Activated CD4-positive, alpha-beta T cell treated with anti-CD3 and anti-CD28 coated beads, Interleukin-2, amount 10 ng/mL, durations not matched to agents 7 days and 5 days (primary cell): ENCODE measurements at places on chromosomes 1 and 21. TPM values are rescaled to one million over a fixed set of nuclear protein-coding genes. Genes with fewer than 3 reads are reported as not detected.
A peak's percentile ranks its signal among the peaks of the same experiment; 100 is the strongest.

CYP4A22 gene
- not detected for total RNA-seq

GRCh38 chr1:40315795-40316594, 1.1 kb downstream of the COL9A2 start:
- no peak for DNase-seq

MYBPH gene
- total RNA-seq, result not detected

DNA sequence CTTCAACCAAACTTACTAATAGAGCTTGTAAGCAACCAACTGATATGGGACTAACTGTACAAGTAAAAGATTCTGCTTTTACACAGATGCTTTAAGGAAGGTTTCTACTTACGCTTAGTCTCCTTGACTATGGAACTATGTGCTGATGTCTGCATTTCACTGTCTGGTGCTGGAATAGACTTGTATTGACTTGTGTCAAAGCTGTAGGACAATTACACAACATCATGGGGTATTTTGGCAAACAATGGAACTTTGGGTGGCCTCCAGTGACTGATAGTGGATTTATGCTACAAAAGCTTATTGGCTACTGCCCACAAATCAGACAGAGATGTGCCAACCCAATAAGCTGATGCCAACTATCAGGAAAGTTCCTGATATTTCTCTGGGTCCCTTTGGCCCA, 10.6 kb downstream of the CBR1 start:
- DNase-seq, result no peak

DNA sequence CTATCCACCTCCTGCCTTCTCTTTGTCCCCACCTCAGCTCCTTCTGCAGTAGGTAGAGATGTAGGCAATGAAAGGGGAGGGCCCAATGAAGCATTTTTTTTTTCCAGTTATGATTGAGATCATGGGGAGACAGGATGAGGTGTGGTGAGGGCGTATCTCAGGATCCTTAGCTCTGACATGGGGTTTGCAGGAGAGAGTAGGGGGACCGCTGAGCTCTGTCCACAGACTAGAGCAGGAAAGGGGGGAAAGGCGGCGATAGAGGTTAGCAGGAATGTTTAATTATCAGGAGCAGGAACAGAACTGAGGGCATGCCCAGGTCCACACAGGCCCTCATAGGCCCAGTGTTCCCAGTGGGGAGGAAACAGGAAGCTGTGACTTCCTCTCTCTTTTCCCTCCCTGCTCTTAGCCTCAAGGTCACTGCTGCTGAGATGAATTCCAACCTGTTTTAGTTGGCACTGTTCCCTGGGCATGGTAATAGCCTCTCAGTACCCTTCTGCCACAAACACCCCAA, 901 bp upstream of the RXFP4 start:
- no peak for DNase-seq

DNA sequence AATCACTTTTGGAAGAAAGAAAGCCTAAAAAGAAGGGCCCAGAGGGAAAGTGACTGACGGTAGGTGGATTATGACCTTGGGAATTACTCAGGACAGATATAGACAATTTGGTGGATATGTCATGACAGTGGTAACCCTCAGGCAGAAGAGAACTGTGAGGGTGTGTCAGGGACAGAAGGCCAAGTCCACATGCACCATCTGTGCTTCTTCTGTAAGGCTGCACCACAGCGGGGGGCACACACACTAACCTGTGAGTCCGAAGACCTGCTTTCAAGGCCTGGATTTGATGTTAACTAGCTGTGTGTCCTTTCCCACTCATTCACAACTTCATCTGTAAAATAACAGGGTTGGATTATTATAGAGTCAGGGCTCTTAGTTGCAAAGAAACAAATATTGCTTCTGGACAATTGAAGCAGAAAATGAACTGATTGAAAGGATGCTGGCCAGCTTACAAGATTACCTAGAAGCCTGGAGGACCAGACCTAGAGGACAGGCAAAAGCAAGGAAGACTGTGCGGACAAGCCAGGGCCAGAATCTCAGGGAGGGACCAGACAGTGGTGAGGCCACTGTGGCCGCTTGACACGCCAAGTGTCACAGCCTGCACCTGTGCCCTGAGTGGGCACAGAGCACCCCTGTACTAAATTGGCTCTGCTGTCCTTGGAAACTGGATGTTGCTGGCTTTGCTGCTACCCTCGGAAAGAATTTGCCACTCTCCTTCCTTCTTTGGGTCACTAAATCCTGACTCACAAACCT, 34.7 kb upstream of the USP24 start:
- no peak for DNase-seq

GRCh38 chr1:79388694-79389361, 382.3 kb upstream of the ADGRL4 start:
- no peak for DNase-seq

GRCh38 chr1:147786536-147786935, 26.1 kb upstream of the GJA5 start:
- DNase-seq, result no peak

DNA sequence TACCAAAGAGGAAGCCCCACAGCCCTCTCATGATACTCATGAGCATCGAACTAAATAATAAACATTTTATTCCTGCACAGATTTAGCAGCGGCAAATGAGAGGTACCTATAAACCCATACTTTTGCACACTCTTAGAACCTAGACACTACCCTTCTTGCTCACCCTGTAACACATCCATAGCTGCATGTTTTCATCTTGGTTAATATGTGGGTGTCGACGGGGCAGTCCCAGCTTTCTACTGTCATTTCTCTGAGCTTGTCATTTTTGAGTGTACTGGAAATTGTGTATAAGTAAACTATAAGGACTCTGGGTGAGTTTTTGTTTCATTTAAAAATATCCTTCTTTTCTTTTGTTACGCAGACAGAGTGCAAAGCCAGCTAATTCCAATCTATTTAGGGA, 25.5 kb downstream of the OVGP1 start:
- no peak for DNase-seq

CTH gene
- total RNA-seq, result 2.9 TPM

DNA sequence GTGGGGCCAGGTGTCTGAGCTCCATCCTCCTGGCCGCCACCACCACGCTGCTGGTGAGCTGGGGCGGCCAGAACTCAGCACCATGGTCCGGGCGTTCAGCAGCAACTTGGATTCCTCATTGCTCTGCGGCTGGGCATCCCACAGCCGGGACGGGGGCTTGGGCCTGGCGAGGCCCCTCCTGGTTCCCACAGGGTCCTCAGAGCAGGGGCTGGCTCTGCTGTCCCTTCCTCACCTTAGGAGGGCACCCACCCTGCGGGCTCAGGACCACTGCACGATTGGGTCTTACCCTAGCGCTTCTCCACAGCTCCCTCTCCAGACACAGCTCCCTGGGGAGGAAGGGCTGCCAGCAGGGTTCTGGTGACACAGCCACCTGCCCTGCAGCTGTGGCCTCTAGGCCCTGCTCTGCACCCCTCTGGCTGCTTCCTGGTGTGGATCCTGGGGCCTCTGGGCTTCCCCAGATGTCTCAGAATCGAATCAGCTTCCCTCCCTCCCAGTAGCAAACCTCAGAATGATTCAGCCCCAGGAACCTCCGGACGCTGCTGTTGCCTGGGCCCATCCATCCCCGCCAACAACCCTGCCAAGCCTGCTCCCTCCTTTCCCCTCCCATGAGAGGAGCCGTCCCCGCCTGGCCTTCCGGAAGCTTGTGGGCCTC, 25.0 kb downstream of the CRYAA start:
- no peak for DNase-seq

IBA57 gene
- total RNA-seq, result 6.4 TPM

- no peak for DNase-seq
Measured at GRCh38 chr1:53725238-53725689, 13.7 kb downstream of the GLIS1 start.

CELA3B gene
- not detected for total RNA-seq

TCHH gene
- 0.05 TPM for total RNA-seq

CFAP107 gene
- not detected for total RNA-seq

GRCh38 chr1:214277704-214278635, 3.0 kb upstream of the SMYD2 start:
- no peak for DNase-seq

- DNase-seq, result no peak
Measured at GRCh38 chr1:30403061-30403645, 320.2 kb downstream of the MATN1 start.

SELENBP1 gene
- total RNA-seq, result not detected

GRCh38 chr1:230031131-230031530, 35.9 kb upstream of the GALNT2 start:
- DNase-seq, result no peak

GRCh38 chr1:1040004-1040991, 20.4 kb downstream of the AGRN start:
- DNase-seq, result peak; percentile 86

GRCh38 chr1:29630756-29631155, 394.4 kb downstream of the PTPRU start:
- peak; percentile 1 for DNase-seq

- no peak for DNase-seq
Measured at GRCh38 chr1:107668762-107669161, 296.2 kb downstream of the VAV3 start.

DNA sequence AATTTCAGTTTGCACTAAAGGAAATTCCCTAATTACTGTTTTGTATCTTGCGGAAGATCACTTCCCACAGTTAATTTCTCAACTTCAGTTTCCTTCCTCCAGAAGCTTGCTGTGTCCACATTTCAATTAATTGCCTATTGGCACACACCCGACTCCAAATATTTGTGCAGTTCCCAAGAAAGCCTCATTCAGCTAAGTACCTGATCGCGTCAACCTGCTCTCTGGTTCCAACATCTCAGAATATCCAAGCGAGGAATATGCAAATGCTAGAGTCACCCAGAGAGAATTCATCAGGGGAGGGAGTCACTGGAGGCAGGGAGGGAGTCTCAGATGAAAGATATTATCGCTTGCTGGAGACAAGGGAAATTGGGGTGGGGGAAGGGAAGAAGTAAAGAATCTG, 351.3 kb downstream of the RRAGC start:
- DNase-seq, result no peak

DNA sequence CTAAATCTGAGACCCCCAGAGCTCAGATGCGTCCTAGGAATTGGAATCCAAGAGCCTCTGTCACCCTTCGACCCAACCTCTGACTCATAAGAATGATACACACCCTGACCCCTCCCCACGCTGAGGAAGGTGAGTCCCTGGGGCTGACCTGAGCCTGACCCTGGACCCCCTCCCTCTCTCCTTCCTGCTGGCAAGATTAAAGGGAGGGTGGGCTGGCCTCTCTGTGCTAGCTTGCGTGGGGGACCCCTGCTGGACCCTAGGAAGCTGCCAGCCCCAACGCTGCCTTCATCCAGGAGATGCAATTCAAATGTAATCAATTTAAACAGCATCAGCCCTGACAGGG, 627 bp downstream of the PLEKHA6 start:
- no peak for DNase-seq

- no peak for DNase-seq
Measured at GRCh38 chr1:67882196-67882958, 49.1 kb upstream of the GNG12 start.

- DNase-seq, result no peak
Measured at GRCh38 chr1:40301541-40302299, 15.4 kb downstream of the COL9A2 start.

SEMA6C gene
- 3.8 TPM for total RNA-seq

SEMA4A gene
- 35.3 TPM for total RNA-seq

- peak; percentile 56 for DNase-seq
Measured at GRCh38 chr1:40980453-40981121, 1.1 kb downstream of the CTPS1 start.

DNA sequence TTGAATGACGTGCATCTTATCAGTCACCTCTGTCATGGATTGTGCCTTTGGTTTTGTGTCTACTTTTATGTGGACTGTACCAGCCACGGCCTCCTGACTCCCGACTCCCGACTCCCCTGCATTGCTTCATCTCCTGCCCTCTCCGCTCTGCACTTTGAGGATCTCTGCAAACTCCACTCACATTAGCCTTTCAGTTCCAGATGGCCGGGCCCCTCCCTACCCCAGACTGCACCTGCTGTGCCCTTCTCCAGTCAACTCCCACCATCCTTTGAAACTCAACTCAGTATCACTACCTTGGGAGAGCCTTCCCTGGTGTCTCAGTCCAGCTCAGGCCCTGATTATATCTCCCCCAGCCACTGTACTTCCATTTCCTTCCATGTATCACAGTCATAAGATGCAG, 71.4 kb downstream of the MDM4 start:
- no peak for DNase-seq

GRCh38 chr21:35406635-35407034, 357.5 kb upstream of the RUNX1 start:
- no peak for DNase-seq

CTSK gene
- 5.1 TPM for total RNA-seq

PRRX1 gene
- not detected for total RNA-seq

C1orf116 gene
- total RNA-seq, result not detected

DNA sequence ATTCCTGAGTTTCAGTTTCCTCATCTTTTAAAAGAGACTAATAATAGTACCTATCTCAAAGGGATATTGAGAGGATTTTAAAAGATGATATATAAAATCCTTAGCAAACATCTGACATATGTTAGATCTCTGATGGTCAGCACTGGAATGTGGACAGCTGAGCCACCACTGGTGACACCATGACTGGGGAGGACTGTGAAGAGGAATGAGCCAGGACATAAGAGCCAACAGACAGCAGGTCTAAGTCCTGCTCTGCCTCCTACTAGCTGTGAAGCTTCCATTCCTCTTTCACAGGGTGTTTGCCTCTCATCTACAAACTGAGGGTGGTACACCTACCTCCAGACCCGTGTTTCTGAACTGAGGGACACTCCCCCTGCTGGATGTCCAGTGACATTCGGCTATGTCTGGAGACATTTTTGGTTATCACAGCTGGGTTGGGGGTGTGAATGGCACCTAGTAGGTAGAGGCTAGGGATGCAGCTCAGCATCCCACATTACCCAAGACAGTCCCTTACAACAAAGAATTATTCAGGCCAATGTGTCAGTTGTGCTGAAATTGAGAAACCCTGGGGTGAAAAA, 109.1 kb upstream of the OLIG2 start:
- DNase-seq, result no peak

DNA sequence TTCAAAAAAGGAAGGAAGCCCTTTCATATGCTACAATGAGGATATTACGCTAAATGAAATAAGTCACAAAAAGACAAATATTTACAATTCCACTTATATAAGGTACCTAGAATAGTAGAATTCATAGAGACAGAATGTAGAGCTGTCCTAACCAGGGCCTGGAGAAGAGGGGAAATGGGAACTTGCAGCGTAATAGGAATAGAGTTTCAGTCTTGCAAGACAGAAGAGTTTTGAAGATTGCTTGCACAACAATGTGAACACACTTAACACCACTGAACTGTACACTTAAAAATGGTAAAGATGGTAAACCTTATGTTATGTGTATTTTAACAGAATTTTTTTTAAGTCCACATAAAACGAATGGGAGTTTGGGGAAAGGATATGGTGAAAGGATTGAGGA, 2.9 kb downstream of the CD1B start:
- DNase-seq, result no peak

GRCh38 chr1:218475275-218475674, 130.1 kb downstream of the TGFB2 start:
- no peak for DNase-seq

GRCh38 chr1:11062965-11063401, 3.2 kb upstream of the SRM start:
- DNase-seq, result peak; percentile 37

- DNase-seq, result no peak
Measured at GRCh38 chr1:22522221-22522743, 41.0 kb upstream of the EPHA8 start.

SPRR1B gene
- total RNA-seq, result not detected

GRCh38 chr21:37220433-37220980, 46.6 kb downstream of the VPS26C start:
- peak; percentile 49 for DNase-seq
